ENCODE measurements at places on chromosomes 3 and 15.

DNA sequence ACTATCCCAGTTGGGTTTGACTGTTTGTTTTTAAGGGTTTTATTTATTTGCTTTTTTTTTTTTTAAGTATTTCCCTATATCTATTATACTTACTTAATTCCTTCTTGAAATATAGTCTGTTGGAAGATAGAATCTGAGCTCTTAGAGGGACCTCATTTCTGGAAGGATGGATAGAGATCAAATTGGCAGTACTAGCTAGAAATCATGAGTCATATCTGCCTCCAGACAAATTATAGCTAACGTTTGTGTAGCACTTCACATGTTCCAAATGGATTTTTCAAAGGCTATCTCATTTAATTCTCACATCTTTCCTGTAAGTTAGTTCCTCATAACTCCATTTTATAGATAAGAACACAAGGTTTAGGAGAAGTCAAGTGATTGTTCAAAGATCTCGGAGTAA lies 384.7 kb downstream of the ZIC1 start:
- DNase-seq: no peak

DNA sequence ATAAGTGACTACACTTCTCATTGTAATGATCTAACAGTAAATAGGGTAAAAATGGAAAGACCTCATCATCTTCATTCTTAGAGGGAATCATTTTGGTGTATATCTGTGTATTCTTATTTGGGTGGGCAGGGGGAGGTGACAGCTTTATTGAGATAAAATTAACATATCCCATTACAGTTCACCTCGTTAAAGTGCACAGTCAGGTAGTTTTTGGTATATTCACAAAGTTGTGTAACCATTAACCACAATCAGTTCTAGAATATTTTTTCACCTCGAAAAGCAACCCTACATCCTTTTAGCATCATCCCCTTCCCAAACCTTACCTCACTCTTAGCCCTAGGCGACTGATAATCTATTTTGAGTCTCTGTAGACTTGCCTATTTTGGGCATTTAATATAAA lies 8.1 kb downstream of the PIAS1 start:
- DNase-seq: no peak

- no peak for DNase-seq
Measured at GRCh38 chr15:58593870-58594269, 155.6 kb downstream of the ADAM10 start.

- DNase-seq: no peak
Measured at GRCh38 chr3:20376665-20377217, 190.7 kb upstream of the SGO1 start.

DNA sequence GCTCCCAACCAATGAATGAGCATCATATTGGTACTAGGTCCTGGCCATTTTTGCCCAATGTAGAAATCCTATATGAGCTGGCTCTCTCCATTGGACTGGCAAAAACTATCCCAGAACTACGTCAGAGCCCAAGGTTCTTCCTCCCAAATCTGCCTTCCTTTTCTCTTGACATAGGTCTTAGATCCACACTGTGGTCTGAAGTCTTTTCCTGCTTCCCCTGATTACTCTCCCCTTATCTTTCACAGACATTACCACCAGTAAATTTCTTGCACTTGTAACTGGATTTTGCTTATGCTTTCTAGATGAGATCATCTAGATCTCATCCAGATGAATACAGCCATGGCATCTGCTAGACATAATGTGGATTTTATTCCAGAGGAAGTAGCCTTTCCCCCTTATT lies 141.2 kb upstream of the GADL1 start:
- no peak for DNase-seq

DNA sequence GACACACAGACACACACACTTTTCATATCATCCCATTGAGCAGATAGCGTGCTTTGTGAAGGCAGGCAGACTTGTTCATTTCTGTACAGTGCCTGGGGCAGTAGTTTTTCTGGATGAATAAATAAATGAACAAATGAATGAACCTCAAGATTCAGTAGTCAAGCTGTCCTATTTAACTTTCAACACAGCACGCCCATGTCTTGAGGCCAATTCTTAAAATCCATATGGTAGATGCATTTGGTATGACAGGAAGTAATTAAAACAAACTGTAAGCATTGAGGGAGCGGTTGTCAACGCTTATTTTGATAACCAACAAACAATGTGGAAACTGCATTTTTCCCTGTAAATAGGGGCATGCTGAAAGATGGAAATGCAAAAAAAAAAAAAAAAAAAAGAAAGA lies 80.0 kb upstream of the BNC1 start:
- no peak for DNase-seq

DNA sequence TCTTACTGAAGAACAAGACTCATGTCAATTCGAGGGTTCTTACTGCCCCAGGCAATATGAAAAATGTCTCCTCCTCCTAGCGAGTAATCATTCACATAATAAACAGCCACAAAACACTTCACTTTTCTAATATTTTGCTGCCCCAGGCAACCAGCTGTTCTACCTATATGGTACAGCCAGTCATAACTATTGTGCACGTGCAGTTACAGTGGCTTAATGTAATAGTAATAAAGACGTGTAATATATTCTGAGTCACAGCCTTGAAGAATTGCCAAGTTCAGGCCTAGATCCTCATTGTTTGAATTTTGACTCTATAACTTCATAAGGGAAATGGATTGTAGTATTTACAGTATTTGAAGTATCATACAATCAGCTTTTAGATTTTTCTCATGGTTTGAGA lies 1250.0 kb upstream of the GBE1 start:
- no peak for DNase-seq

- no peak for DNase-seq
Measured at GRCh38 chr3:17580901-17581300, 161.5 kb downstream of the TBC1D5 start.

DNA sequence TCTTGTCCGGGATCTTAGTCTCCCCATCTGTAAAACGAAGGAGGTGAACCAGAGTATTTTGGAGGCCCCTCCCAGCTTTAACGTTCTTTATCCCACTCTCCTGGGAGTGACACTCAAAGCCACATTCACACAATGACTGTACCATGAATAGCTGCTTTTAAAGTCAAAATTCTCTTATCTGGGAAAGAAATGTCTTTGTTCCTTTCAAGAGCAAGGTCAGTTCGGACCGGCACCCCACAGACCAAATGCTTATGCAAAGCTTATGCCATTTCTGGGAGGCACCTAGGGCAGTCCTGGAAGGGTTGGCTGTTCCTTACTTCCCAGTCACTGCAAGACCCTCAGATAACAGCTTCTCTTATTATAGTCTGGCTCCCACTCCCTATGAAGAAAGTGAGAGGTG lies 53.5 kb upstream of the WNT5A start:
- DNase-seq: no peak

GRCh38 chr3:141440942-141441341 lies 45.9 kb upstream of the RASA2 start:
- DNase-seq: no peak

GRCh38 chr3:8103954-8104353 lies 397.7 kb upstream of the LMCD1 start:
- no peak for DNase-seq

GRCh38 chr15:76994971-76995945 lies at the start of gene PSTPIP1:
TSS of gene PSTPIP1 (plus strand) at chr15:76995126. CDS start at chr15:76995574, 448 bp downstream.
- DNase-seq: no peak

DNA sequence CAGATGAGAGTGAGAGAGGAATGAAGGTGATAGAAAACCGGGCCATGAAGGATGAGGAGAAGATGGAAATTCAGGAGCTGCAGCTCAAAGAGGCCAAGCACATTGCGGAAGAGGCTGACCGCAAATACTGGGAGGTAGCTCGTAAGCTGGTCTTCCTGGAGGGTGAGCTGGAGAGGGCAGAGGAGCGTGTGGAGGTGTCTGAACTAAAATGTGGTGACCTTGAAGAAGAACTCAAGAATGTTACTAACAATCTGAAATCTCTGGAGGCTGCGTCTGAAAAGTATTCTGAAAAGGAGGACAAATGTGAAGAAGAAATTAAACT lies 88.9 kb downstream of the EOMES start:
- no peak for DNase-seq

- no peak for DNase-seq
Measured at GRCh38 chr3:196127308-196128040, 45.6 kb upstream of the TFRC start.

DNA sequence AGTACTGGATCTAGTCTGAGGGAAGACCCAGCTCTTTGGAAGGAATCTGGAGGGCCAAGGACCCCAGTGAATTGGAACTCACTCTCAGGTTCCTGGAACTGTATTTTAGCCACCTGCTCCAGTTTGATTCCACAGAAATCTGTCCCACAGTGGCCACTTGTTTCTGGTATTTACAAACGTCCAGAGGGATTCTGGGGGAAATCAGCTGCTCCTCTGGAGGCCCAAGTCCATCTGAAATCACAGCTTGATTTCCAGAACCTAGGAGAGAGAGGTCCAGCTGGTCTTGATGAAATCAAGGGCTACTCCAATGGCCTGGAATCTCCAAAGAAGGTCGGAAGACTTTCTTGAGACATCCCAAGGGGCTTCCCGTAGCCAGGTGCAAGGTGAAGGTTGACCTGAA lies 132.3 kb upstream of the UMPS start:
- DNase-seq: no peak

DNA sequence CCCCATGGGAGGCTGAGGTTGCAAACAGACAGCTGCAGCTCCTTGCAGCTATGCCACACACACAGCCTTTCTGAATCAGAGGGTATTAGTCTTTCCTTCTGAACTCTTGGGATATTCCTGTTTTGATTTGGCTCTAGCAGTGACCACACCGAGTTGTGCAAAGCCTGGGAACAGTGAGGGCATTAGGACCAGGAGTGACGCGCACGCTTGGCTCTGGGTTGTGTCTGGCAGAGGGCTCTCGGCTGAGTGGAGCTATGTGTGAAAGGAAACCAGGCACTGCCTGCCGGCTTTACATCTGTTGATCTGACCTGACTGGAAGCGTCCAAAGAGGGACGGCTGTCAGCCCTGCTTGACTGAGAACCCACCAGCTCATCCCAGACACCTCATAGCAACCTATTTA lies at the start of gene GALNT15:
GALNT15 (plus strand) TSS at position 292 of the 400 bp plus-strand sequence. CDS start 472 bp downstream, outside the sequence.
- no peak for DNase-seq

DNA sequence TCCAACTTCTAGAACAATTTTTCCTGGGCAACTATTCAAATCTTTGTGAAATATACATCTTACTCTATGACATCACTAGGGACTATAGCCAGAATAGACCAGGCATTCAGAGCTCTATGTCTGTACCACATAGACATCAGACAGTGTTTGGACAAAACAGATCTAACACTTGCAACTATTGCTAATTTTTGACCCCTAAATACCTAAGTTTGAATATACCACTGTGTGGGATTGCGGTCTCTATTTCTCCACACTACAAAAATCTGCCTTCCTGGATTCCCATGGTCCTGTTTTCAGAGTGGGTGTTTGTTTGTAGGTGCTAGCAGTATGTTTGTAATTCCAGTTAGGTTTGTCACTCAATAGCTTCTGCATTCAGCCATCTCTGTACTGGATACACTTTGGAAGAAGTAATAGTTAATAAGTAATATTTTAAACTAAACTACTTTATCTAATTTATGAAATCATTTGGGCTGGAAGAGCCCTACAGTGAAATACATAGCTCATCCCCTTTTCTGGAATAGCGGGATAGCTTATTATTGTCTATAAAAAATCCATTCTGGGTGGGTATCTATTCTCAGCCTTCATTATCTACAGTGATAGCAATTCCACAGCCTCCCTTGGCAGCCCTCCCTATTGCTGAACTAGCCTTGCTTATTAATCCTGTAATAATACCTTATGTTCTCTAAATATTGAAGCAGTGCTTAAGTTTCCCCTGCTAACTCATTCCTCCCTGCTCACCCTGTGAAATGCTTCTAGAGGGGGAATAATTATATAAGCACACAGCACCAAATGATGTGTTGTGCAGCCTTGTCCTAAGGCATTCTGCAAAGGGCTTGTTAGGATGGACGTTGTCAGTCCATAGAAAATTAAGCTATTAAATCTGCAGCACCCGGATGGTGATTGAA lies 49.4 kb downstream of the RBMS3 start:
- no peak for DNase-seq

DNA sequence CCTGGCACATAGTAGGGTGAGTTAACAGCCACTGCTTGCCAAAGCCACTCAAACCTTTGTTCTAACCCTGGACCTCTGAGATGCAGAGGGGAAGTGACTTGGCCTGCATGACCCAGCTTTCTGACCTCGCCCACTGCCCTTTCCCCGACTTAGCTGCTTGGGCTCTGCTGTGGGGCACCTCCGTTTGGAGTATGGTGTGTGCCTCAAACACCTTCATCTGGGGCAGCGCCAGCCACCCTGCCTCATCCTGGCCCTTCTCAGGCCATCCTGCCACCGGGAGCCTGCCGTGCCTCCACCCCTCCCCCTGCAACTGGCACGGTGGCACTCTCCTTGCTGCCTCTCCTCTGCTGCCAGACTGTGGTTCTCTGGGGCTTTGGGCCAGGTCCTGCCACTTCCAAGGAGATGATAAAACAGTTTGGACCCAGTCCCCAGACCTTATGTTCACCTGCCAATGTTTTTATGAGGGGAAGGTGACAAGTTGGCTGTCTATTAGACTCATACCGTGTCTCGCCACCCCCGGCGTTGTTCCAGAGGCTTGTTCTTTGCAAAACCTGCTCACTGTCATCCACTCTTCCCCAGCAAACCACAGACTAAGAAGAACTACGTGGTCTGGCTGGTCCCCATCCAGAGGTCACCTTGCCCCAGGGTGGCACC lies 32.2 kb downstream of the SLC6A6 start:
- DNase-seq: no peak

- no peak for DNase-seq
Measured at GRCh38 chr15:100926971-100927756, 8.0 kb downstream of the LRRK1 start.

- no peak for DNase-seq
Measured at GRCh38 chr3:80998022-80998421, 763.4 kb downstream of the GBE1 start.

DNA sequence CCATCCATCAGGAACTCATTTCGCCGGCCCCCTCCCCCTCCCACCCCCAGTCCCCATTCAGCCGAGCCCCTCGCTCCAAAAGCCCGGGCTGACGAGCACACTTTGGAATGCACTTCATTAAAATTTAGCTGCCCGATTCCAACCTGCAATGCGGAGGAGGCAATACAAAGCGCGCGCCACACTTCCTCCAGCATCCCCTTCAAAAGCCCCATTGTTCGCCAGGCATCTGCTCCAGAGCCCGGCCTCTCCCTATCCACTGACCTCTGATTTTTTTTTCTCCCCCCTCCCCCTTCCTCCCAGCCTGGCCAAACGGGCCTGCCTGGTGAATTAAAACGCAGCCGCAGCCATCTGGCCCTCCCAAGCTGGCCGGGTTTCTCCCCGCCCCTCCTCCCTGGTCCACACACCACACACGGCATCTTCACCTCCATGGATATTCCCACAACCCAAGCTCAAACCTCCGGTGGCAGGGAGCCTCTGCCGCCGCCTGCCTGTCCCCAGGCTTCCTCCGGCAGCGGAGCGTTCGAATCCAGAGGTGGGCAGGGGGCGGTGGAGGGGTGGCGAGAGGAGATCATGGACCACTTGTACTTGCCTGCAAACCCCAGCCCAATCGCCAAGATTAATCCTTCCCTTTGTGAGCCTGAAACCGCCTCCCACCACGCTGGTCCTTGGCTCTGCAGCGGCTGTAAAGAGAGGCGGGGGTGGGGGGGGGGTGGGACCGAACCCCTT lies 441.3 kb downstream of the MAGI1 start:
- DNase-seq: no peak

GRCh38 chr15:96047255-96047931 lies 283.1 kb upstream of the NR2F2 start:
- DNase-seq: no peak

GRCh38 chr15:77168141-77168540 lies 97.2 kb upstream of the TSPAN3 start:
- DNase-seq: no peak

Measured in bone marrow (tissue), 2 donors.